ENCODE measurements at places on chromosomes 13 and 19.

DNA sequence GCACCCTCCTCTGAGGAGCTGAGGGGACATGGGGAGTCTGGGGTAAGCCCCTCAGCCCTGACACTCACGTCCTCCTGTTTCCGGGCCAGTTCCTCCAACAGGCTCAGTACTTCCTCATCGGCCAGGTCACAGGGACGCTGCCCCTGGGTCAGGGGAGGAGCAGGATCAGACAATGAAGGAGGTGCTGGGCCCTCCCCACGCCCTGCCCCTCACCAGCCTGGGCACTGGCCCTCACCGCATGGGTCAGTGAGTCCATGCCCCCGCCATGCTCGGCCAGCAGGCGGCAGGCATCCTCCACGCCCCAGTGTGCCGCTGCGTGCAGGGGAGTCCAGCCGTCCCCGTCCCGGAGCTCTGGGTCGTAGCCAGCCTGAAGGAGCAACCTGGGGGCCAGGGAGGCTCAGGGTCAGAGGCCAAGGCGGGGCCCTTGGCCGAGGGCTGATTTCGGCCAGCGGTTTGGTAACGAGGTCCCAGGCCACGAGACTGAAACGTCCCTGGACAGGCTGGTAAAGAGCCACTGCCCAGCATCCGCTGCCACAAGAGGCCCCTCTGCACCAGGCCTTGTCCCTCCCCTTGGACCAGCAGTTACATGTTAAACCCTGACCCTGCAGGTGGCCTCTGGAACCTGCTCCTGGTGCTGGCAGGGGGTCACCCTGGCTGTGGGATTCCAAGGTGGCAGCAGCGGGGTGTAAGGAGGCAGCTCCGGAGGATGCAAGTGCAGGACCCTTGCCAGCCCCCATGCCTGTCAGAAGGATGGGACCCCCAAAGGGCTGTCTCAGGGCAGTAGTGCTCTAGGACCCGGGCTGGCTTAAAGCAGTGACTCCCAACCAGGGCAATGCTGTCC lies 18.5 kb downstream of the PPP1R12C start:
- DNase-seq: no peak

DNA sequence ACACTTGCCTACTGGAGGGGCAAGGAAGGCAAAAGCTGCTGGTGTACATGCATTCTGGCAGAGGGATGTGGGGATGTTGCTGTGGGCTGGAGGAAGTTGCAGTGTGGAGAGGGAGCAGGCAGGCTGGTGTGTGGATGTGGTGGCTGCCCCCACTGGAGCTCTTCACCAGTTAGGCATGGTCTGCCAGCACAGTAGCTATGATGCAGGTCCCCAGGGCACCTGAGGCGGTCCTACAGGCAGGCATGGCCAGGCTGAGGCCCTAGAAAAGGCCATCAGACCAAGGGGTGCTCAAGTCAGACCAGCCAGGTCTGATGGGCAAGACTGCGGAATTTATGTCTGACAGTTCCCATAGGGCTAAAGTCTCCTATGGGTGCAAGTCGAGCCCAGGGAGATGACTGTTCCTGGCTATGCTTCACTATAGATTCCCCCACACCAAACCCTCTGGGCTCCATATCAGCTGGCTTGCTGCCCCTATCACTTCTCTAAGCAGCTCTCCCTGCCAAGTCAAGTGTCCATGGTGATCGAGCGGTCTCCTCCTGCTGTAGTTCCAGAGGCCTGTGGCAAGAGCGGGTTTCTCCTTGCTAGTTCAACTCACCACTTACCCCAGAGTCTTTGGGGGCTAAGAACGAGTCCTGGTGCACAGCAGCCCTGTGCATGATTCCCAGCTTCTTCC lies 473.1 kb downstream of the TDRD3 start:
- DNase-seq: no peak

- DNase-seq: no peak
Measured at GRCh38 chr13:113365971-113366588, 2.1 kb upstream of the GRTP1 start.

GRCh38 chr19:6271721-6272410 lies 7.9 kb downstream of the MLLT1 start:
- no peak for DNase-seq

- no peak for DNase-seq
Measured at GRCh38 chr19:28619816-28620429, 593.0 kb downstream of the UQCRFS1 start.

DNA sequence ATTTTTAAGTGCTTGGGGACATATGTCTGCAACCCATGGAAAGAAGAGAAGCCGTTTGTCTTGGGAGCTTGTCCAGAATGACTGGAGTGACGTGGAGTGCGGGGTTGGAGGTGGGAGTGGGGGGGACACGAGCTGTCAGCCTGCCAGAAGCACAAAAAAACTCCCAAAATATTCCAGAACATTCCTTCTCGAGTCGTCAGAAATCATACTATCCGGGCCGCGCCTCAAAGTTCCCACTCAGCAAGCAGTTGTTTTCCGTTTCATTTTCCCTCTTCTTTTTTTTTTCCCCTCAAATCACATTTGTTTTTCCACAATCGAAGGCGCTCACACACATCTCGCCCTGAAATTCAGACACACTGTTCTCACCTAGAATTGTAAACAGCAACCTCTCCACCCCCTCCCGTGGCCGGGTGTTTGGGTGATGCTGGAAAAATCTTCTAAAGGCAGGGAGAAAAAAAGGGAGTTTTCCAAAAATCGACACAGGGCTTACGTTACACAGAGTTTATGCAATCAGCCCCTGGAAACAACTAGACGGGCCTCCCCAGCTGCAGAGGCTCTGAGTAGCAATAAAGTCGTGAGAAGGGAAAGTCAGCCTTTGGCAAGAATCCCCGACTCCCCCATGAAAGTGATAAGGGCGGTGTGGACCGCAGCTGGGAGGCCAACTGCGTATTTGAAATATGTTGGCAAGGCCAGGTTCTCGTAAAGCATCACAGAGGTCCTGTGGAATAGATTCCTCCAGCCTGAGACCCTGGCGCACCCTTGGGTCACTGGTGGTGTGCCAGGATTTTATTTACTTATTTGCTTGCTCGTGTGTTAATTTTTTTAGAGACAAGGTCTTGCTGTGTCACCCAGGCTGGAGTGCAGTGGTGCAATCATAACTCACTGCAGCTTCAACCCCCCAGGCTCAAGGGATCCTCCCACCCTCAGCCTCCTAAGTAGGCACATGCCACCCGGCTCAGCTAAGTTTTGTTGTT lies 31.2 kb upstream of the KLF2 start:
- DNase-seq: no peak

- DNase-seq: peak; percentile 74
Measured at GRCh38 chr19:17450264-17451075, 2.0 kb upstream of the TMEM221 start.

GRCh38 chr19:8017808-8018207 lies 12.4 kb upstream of the ELAVL1 start:
- peak; percentile 48 for DNase-seq

GRCh38 chr13:114148521-114148855 lies 16.1 kb upstream of the RASA3 start:
- peak; percentile 85 for DNase-seq

DNA sequence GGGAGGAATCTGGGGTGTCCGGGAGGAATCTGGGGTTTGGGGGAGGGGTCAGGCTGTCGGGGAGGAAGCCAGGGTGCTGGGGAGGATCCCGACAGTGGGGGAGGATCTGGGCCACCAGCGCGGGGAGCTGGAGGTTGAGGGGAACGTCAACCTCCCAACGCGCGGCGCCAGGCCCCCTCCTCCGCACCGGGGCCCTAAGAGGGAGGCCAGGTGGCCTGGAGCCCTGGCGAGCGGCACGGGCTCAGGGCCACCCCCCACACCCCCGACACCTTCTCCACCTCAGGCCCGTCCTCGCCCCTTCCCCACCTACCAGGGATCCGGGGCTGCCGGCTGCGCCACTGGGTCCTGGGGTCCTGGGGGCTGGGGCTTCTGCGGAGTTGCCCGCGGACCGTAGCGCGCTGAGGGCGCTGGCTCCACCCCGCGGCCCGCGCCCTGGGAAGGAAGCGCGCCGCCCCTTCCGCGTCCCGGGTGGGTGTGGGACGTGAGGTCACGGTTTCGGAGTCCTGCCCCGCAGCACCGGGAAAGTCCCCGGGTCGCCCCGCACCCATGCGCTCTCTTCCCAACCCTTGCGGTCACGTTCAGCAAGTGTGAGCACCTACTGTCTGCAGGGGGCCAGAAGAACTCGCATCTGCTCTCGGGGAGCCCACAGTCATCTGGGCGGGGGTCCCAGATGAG lies at the start of gene TICAM1:
TSS of gene TICAM1 (minus strand) at position 409 of the 675 bp plus-strand sequence. CDS start 13,335 bp downstream, outside the sequence.
- DNase-seq: peak; percentile 83

DNA sequence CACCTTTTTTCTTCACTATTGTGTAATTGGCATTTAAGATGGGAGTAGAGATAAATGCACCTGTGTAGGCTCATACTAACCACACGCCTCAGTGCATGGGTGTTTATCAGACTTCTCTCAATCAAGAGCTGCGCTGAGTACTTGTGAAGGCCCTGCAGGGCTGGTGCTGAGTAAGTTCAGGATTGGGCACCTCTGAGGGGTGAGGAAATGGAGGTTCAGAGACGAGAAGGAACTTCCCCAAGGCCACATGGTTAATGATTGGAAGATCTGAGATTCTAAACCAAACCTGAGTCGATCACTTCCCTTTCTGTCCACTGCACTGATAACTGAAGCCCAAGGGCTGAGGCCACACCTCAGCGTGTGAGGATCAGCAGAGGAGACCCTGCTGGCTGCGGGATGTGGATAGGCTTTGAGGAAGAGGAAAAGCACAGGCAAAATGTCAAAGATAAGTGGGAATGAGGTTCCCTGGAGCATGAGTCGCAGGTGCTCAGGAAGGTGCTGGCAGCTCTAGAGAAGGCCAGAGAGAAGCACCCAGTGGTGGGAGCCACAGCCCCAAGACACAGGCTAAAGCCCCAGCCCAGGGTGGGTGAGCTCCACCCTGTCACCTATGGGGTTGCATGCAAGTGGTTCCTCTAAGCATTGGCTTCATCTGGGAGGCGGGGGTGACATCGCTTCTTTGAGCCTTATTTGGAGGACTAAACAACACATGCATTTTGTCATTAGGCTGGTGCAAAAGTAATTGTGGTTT lies 32.3 kb upstream of the GJB6 start:
- DNase-seq: peak; percentile 18

- no peak for DNase-seq
Measured at GRCh38 chr13:73220966-73221720, 162.3 kb downstream of the KLF5 start.

DNA sequence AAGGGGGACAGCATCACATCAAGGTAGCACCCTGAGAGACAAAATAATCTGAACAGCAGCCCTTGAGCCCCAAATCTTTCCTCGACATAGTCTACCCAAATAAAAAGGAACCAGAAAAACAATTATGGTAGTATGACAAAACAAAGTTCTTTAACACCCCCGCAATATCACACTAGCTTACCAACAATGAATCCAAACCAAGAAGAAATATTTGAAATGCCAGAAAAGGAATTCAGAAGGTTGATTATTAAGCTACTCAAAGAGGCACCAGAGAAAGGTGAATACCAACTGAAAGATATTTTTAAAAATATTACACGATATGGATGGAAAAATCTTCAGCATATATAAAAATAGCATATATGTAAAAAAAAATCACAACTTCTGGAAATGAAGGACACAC lies 252.9 kb upstream of the SLITRK6 start:
- no peak for DNase-seq

DNA sequence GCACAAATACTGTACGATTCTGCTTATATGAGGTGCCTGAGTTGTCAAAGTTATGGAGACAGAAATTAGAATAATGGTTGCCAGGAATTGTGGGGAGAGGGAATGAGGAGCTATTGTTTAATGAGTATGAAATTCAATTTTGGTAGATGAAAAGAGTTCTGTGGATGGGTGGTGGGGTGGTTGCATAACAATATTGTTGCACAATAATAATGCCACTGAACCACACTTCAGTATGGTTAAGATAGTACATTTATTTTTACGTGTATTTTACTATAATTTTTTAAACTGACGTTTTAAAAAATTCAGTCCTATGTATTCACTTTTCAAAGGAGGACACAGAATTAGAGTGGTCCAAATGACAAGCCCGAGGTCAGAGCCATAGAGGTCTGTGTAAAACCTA lies 1.8 kb upstream of the OXGR1 start:
- DNase-seq: no peak

DNA sequence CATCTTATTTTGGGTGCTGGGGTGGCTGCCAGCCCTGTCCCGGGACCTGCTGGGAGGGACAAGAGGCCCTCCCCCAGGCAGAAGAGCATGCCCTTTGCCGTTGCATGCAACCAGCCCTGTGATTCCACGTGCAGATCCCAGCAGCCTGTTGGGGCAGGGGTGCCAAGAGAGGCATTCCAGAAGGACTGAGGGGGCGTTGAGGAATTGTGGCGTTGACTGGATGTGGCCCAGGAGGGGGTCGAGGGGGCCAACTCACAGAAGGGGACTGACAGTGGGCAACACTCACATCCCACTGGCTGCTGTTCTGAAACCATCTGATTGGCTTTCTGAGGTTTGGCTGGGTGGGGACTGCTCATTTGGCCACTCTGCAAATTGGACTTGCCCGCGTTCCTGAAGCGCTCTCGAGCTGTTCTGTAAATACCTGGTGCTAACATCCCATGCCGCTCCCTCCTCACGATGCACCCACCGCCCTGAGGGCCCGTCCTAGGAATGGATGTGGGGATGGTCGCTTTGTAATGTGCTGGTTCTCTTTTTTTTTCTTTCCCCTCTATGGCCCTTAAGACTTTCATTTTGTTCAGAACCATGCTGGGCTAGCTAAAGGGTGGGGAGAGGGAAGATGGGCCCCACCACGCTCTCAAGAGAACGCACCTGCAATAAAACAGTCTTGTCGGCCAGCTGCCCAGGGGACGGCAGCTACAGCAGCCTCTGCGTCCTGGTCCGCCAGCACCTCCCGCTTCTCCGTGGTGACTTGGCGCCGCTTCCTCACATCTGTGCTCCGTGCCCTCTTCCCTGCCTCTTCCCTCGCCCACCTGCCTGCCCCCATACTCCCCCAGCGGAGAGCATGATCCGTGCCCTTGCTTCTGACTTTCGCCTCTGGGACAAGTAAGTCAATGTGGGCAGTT lies 8.6 kb downstream of the CALM3 start:
- DNase-seq: no peak

DNA sequence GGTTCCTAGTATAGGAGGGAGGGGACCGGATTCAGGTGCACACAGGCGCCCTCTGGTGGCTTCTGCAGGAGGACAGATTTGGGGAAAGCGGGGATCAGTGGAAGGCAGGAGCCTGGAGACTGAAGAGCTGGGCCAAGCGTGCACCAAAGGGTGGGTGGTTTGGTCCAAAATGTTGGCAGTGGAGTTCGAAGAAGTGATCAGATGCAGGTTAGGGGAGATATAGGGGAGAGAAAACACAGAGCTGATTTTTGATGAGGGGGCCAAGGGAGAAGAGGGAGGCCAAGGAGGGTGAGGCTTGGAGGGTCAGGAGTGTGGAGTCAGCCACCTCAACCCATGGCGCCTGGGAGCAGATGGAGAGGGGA lies 6.8 kb upstream of the CARM1 start:
- peak; percentile 90 for DNase-seq

- no peak for DNase-seq
Measured at GRCh38 chr13:49343731-49344130, 96.0 kb downstream of the CDADC1 start.

GRCh38 chr13:33307843-33308242 lies 22.3 kb upstream of the STARD13 start:
- DNase-seq: no peak

- DNase-seq: no peak
Measured at GRCh38 chr19:374886-375235, 30.3 kb upstream of the MIER2 start.

Measured in activated CD4-positive, alpha-beta T cell treated with anti-CD3 and anti-CD28 coated beads for 48 hours (primary cell).